ENCODE measurements at places on chromosomes 3 and 15. TPM values are rescaled to one million over a fixed set of nuclear protein-coding genes. Genes with fewer than 3 reads are reported as not detected.

DNA sequence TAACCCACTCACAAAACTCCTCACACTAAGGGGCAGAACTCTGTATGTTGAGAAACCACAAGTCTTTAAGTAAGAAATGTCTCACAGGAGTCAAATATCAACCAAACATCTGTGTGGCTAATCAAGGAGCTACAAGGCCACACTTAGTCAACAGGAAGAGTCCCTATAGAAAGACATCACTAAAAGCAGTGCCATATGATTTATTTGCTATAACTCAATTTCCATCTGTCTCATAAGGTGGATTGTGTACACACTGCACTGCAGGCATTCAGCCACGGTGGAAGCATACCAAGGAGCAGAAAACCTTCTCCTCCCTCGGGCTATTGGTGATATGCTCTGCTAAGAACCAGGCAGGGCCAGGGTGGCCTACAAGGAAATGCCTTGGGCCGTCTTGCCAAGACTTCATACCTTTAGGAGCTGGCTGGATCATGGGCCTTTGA, 197.6 kb upstream of the CFAP20DC start:
- no peak for DNase-seq

- no peak for DNase-seq
These were observed at the start of gene PYDC2 for GRCh38 chr3:191461113-191461595. PYDC2 (plus strand) TSS chr3:191461163; CDS start chr3:191461163, 0 bp downstream.

DNA sequence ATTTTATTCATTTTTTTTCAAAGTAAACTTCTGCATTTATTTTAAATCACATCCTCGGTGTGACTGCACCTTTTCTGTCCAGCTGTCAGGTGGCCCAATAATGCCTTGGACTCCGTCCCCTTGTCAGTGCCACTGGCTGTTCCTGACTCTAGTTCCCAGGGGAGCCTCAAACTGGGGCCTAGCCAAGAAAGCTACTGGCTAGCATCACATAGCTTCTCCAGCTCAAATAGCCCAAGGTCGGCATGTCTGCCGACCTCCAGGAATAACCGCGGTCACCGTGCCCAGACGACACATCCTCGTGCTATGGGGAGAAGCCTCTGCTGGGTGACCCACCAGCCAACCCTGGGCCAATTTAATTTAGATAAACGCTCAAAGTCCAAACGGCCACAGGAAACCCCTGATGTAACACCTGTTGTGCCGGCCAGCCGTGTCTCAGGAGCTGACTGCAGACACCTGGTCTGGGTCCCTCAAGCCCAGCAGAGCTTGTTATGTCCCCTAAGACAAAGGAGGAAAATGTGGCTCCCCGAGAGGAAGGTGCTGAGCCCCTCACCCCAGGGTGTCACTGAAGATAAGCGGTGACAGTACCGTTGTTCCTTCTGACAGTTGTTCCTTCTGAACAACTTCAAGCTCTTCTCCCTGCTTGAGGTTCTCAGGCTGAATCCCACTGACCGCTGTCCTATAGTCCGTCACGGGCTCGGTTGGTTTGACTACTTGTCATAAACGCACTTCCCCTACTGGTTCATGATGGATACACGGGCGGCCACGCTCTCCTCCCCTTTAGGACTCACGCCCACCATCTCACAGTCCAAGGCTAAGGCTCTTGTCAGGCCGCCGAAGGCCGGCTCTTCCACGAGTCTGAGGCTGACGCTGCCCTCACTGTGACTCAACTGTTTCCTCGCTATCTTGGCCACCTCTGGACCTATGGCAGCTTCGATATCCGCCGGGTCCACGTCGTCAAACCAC, 126.2 kb downstream of the KLF13 start:
- no peak for DNase-seq

DNA sequence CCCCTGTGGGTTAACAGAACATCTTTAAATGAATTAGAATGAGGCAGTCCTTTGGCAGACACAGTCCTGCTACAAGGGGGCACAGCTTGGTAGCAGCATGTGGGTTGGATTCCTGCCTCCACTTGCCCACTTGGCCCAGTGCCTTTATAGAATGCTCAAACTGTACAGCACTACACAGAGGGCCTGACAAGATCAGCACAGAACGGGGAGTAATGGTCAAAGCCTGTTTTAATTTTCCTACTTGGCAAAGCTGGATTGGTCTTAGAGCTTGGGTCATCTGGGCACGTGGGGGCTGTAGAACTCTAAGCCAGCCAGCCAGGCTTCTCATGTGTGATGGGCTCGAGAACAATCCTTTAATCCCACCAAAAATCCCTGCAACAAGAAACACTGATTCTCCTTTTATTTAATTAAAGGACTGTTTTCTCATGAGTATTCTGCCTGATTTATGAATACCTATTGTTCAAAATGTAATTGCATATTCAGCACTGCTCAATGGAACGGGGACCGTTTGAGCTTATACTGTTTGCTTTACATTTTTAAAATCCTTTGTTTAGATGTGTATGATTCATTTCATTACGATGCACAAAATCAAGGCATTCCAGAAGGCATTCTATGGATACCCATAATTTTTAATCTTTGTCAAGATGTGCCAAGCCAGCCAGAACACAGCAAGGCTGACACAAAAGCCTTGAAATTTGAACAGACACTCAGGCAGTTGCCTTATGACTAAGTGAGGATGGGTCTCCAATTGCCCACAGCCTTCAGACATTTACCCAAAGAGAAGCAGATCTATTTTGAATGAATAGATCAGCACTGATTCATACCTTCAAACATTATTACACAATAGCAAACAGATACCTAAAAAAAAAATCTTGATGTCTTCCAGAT, 249.3 kb upstream of the TGFBR2 start:
- DNase-seq = no peak

DNA sequence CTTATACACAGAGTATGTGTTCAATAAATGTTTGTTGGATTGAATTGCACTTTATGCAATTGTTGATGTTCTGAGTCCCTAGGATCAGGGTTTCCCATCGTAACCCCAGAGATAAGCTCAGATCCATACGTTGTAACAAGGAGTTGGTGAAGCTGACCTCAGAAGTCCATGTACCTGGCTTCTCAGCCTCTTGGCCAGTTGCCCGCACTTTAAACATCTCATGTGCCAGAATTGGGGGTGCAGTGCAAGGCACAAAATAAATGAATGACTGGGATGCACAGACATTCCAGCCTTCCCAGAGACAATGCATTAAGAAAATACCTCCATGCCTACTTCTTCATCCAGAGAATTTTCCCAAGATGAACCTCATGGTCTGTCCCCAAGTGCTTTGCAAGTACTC, 142.9 kb upstream of the IL12A start:
- no peak for DNase-seq

GRCh38 chr15:101225658-101226057, 26.2 kb downstream of the CHSY1 start:
- DNase-seq = no peak

GRCh38 chr15:68427366-68427765, 4.6 kb downstream of the ITGA11 start:
- no peak for DNase-seq

DNA sequence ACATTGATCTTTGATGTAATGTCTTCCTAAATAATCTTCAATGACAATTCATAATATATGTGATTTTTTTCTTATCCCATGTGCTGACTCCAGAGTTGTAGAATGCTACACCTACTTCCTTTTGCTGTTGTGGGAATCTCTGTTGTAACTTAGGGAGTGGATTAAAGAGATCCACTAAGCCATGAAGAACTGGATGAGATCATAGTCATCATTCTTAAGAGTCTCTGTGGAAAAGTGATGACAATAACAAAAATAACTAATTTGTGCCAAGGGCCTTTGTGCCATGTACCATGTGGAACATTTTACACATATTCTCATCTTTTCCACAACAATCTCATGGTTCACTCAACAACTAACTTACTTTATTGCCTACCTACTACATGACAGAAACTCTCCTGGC, 162.9 kb upstream of the PDZRN3 start:
- DNase-seq = no peak

DNA sequence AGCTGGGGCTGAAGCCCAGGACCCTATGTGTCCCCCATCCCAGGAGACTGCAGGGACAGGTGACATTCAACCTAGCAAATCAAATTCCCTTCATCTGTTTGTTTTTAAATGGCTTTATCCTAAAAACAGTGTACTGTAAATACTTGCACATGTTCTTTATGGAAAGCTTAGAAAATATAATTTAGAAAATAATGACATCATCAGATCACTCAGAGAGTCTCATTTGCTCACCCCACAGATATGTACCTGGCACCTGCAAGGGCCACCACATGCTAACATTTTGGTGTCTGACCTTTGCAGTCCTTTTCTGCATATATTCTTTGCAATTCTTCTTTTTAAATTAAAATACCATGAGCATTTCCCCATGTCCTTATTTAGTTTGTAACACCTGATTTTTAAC, 58.6 kb upstream of the FGD5 start:
- no peak for DNase-seq

GRCh38 chr3:114660124-114660523, 366.3 kb downstream of the TIGIT start:
- no peak for DNase-seq

DNA sequence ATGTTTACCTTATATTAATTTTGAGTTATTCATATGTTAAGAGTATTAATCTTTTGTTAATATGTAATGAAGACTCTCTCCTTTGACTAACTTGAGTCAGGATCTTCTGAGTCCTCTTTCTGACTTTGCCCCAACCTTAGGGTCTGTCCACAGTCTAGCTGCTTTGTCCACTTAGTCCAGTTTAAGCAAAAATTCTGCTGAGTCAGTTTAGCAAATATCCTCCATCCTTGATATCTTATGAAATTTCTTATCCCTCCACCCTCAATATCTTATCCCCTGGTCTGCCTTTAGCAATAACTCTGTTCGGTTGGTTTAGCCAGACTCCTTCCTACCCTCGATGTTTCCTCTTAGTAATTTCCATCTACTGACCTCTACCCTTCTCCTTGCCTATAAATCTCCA, 91.7 kb downstream of the DIPK2A start:
- no peak for DNase-seq

- DNase-seq = no peak
These were observed 156.8 kb upstream of the CDIN1 start for GRCh38 chr15:36422631-36423030.

DNA sequence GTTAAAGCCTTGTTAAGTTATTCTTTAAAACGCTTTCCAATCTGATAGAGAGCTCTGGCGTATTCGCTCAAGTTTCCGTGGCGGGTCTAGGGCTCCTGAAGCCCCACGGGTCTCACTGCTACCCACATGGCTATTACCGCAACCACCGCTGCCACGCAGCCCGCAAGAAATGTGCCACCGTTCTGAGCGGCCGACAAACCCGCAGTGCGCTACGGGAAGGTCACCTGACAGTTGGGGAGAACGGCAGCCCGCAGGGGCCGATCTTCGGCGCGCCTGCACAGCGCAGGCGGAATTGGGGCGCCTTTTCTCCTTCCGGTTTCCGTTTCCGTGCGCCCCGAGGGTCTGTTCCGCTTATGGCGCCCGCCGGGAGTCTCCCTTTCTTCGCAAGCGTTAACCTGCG, 76.6 kb upstream of the SNRPN start:
- peak; percentile 69 for DNase-seq

- no peak for DNase-seq
These were observed 220.0 kb upstream of the TPRG1 start for GRCh38 chr3:188951734-188952133.

DNA sequence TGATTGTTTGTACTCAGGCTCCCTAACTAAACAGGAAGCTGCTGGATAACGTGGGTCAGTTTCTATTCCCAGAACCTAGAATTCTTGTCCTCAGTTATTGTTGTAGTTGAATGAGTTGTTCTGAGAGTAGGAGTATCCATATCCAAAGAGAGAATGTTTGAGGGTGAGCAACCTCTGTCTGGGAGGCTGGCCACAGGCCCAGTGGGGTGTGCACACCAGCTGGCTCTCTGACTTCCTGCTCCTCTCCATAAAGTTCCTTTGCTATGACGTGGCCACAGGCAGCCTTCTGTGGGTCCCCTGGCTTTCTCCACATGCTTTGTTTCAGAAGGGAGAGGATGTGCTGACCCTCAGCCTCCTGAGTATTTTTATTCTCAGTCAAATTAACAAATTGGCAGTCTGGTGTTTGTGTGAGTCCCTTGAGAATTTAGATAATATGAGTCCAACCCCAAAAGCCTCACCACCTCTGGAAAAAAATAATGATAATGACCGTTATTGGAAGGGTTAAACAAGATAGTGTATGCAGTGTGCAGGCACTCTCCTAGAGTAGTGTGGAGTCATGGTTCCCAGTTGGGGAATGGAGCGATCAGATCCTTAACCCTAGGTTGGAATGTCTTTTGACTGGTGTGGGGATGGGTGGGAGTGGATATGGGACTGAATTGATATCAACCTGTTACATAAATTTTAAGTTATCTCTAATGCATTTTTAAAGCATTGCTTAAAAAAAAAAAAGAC, 47.6 kb upstream of the MED12L start:
- DNase-seq = no peak

The MYH15 gene
- polyA plus RNA-seq = 1.0 TPM
